ENCODE measurements at places on chromosomes 3 and 15.

- H3K4me3 ChIP-seq, result no peak overlapping the region
- H3K4me1 ChIP-seq, result no peaks in the 10 kb centered on the region
- no peak overlapping the region for H3K27ac ChIP-seq
- H3K36me3 ChIP-seq, result no peaks in the 10 kb centered on the region
- no peak for DNase-seq
- no peaks in the 10 kb centered on the region for H3K27me3 ChIP-seq
These were observed 300.0 kb downstream of the CHST2 start for GRCh38 chr3:143419611-143420010.

DNA sequence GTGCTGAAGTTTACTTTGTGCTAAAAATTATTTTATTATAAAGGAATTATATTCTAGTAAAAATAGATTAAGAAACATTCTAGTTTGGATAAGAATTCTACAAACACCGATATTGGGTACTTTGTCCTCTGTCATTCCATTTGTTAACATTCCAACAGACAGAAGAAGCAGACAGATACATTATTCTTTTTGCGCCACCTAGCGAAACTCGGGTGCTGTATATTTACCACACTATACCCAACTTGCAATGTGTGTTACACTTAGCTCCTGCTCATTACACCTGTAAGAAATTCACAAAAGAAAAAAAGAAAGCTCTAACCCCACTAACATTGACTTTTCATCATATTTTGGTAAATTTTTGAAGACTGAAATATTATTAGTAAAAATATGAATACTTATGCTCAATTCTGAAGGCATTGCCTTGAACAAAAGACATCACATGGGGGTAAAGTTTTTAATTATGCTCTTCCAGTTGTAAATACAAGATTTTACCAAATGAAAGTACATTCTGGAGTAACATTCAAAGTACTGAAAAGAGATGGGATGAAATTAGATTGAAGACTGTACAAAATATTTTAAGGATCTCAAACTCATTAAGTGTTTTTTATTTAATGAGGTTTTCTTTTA lies 136.5 kb upstream of the MLF1 start:
- H3K27ac ChIP-seq, result no peak overlapping the region
- H3K4me1 ChIP-seq, result peaks cover 10% of the 10 kb centered on the region
- H3K36me3 ChIP-seq, result no peaks in the 10 kb centered on the region
- H3K27me3 ChIP-seq, result no peaks in the 10 kb centered on the region
- DNase-seq, result peak; percentile 78

DNA sequence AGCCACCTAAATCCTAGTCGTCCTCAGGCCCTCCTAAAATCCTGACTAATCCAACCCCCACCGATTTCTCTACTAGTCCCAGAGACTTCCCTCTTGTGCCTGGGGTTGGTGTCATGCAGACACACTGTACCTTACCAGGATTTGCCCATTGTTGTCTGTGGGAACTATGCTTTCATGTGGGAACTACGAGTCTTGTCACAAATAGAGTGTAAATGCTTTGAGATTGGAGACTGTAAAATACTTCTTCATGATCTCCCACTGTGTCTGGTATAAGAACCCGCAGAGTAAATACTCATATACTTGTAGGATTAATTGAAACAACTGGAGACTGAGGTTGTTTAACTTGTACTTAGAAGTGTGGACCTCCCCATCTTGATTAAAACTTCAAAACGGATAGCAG lies 11.2 kb downstream of the B3GNT5 start:
- no peak overlapping the region for H3K4me3 ChIP-seq
- peaks cover 1% of the 10 kb centered on the region for H3K27me3 ChIP-seq
- DNase-seq, result no peak
- H3K4me1 ChIP-seq, result peaks cover 12% of the 10 kb centered on the region

DNA sequence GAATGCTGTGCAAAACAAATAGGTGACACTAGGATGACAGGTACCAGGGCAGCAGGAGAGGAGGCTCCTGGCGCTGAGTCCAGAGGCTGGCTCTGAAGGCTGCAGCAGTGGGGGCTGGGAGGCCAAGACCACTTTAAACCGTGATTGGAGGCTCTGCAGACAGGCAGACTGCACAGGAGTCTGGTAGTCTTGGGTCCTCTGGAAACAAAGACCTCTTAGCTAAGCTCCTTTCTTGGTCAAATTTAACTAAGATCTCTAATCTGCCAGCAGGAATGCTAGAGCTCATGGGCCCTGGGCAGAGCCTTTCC lies 4.4 kb upstream of the MUSTN1 start:
- H3K27me3 ChIP-seq, result no peaks in the 10 kb centered on the region
- peaks cover 22% of the 10 kb centered on the region for H3K4me1 ChIP-seq
- no peak for DNase-seq
- no peaks in the 10 kb centered on the region for H3K36me3 ChIP-seq
- H3K4me3 ChIP-seq, result no peak overlapping the region

DNA sequence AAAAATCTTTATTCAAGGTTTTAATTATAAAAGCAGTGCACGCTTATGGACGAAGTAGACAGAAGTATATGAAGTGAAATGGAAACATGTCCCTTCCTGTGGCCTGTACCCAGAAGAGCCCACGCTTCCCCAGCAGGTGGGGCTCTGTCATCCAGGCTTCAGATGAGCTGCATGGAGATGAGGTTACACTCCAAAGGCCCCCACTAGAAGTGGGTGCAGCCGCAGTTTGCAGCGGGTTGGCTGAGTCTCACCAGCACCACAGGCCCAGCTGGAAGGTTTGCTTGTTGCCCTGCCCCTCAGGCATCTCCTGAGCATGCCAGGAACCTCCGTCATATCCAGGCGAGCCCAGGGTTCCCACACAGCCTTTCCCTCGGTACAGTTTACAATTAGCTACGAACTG lies 33.1 kb downstream of the PRR20G start:
- H3K27me3 ChIP-seq, result peaks cover 3% of the 10 kb centered on the region
- peak; percentile 16 for DNase-seq
- no peak overlapping the region for H3K27ac ChIP-seq
- H3K4me1 ChIP-seq, result no peaks in the 10 kb centered on the region
- H3K36me3 ChIP-seq, result no peaks in the 10 kb centered on the region
- no peak overlapping the region for H3K4me3 ChIP-seq

- no peaks in the 10 kb centered on the region for H3K4me1 ChIP-seq
- H3K27ac ChIP-seq, result no peak overlapping the region
- no peaks in the 10 kb centered on the region for H3K27me3 ChIP-seq
These were observed 36.5 kb upstream of the ZMAT3 start for GRCh38 chr3:179108086-179108485.

GRCh38 chr3:152770296-152770695 lies 64.6 kb upstream of the P2RY1 start:
- H3K4me3 ChIP-seq, result no peak overlapping the region
- H3K4me1 ChIP-seq, result no peaks in the 10 kb centered on the region
- no peak overlapping the region for H3K27ac ChIP-seq

- H3K36me3 ChIP-seq, result peaks cover 7% of the 10 kb centered on the region
- H3K4me3 ChIP-seq, result no peak overlapping the region
- DNase-seq, result no peak
- no peak overlapping the region for H3K27ac ChIP-seq
- no peaks in the 10 kb centered on the region for H3K4me1 ChIP-seq
- no peaks in the 10 kb centered on the region for H3K27me3 ChIP-seq
These were observed 30.9 kb downstream of the GOLM2 start for GRCh38 chr15:44319385-44319784.

DNA sequence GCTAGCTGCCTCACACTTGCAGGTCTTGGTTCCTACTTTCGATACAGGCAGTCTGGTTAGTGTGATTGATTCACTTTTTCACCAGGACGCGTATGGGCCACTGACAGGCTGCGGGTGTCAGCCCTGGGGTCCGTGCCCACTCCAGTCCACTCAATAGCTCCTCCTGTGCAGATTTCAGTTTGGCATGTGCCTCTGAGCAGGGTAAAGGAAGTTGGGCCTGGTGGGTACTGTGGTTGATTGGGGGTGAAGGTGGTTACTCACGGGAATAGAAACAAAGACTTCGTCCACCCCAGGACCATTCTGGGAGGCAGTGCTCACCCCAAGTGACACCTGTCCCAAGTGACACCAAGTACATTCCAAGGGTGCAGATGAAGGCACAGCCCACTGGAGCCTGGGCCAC lies 62.3 kb downstream of the EPHB1 start:
- peaks cover 1% of the 10 kb centered on the region for H3K27me3 ChIP-seq
- H3K4me3 ChIP-seq, result no peak overlapping the region

All from HepG2 (cell line).